ENCODE measurements at places on chromosomes 5 and 9.

DNA sequence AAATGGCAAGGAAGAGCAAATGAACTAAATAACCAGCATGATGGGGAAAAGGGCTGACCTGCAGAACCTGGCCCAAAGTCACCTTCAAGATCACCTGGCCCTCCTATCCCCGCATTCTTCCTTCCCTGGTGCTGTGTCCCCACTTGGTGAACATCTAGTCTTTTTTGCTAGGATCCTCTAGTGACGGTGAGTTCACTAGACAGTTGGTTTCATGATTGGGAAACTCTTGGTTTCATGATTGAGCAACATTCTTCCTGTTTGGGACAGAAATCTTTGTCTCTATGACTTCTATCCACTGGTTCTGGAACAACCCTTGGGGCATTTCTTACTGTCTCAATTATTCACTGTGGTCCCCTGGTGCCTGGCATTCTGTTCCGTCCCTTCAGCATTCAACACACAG lies 50.2 kb upstream of the DAB2IP start:
- DNase-seq: no peak

DNA sequence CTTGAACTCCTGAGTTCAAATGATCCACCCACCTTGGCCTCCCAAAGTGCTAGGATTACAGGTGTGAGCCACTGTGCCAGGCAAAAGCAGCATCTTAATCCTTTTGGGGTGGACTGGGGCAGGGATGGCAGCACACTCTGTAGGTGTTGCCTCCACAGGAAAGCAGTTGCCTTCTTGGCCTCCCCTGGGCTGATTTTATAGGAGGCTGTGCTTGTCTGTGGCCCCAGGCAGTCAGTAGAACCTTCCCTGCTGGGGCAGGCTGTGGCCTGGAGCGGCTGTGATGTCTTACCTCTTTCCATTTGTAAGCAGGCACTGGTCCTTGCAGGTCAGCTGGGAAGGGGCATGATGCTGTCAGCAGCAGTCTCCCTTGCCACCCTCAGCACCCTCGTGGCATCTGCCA lies 49.8 kb downstream of the PRRC2B start:
- no peak for DNase-seq

GRCh38 chr5:104635227-104635626 lies 1072.6 kb upstream of the NUDT12 start:
- DNase-seq: no peak

DNA sequence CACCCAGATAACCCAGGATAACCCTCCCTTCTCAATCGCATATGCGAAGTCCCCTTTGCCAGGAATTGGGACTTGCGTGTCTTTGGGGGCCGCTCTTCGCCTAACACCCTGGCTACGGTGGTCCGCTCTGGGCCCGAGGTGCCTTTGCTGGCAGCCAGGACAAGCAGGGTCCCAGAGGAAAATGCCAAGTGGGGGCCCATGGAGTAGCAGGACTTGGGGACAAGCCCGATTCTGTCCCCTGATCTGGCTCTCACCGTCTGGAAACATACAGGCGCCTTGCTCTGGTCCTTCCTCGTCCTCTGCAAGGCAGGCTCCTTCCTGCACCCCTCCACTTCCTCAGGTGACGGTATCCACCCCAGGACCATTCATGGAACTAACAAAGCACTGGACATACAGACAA lies 78.1 kb upstream of the UNC5A start:
- DNase-seq: no peak

GRCh38 chr9:35686222-35687203 lies 3.2 kb downstream of the TPM2 start:
- no peak for DNase-seq

- DNase-seq: no peak
Measured at GRCh38 chr5:53779541-53779981, 219.1 kb downstream of the NDUFS4 start.

GRCh38 chr5:69498384-69498783 lies 5.8 kb downstream of the OCLN start:
- DNase-seq: no peak

- no peak for DNase-seq
Measured at GRCh38 chr9:125150349-125151245, 7.3 kb upstream of the SCAI start.

DNA sequence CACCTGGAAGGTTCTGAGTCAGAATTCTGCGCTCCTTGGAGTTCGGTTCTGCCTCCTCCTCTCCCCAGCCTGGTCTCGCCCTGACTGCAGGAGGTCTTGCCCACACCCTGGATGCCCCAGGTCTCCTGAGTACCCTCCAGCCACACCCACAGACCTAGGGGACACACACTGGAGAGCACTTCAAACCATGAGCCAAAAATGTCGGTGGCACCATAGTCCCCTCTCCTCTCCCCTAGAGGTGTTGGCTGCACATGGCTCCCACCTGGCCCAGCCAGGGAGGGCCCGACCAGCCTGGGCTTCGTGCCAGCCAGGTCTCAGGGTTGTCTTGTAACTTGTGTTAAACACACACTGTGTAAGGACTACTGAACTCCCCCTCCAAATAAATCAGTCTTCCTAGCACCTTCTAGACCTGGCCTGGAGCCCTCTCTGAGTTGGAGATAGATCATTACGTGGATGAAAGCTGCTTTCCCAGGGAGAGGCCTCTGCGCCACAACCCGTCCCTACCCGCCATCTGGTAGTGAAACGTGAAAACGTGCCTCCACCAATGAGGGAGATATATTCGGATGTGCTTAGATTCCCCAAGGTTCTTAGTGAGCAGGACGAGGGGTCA lies 49.9 kb upstream of the CTSL start:
- no peak for DNase-seq

DNA sequence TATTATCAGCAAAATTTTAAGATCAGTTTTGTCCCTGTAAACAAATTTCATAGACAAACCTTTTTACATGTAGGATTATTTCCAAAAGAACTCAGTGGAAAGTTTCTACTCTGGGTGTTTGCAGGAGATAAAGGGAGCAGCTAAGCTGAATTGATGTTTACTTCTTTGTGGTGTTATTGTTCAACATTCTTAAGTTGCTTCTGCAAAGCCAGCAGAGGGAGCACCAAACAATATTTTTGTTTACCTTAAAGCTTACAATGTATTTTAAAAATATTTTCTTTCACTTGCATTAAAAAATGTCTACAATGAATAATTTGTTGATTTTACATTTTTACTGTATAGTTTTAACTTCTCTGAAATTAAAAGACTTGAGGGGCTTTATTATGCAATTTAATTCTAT lies 135.4 kb downstream of the ATG10 start:
- DNase-seq: no peak

- DNase-seq: no peak
Measured at GRCh38 chr5:168202996-168203395, 88.4 kb upstream of the WWC1 start.

Measured in stimulated activated CD8-positive, alpha-beta memory T cell treated with anti-CD3 and anti-CD28 coated beads, Interleukin-15, amount 100 ng/mL, for 4 hours (primary cell).